ENCODE measurements at places on chromosomes 16 and 17.

DNA sequence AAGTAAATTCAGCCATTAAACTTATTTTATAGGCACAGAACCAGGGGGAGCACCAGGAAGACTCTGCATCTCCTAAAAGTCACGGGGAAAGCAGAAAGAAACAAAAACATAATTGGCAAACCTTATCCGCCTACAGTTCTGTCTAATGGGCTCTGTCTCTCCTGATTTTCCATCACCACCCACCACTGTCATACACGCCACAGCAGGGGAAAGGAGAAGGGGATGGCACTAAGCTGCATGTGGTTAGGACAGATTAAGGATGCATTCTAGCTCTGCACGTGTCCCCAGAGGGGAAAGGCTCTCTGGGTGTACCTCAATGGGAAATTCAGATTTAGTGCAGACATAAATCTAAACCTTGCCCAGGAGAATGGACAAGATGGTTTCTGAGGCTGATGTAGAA is 359.8 kb downstream of the TMEM114 start:
- DNase-seq: no peak

GRCh38 chr16:30368792-30369090 is 1.6 kb downstream of the TBC1D10B start:
- DNase-seq: no peak

GRCh38 chr16:84928679-84929420 is 82.5 kb downstream of the ZDHHC7 start:
- no peak for DNase-seq

GRCh38 chr16:84552135-84552534 is 47.7 kb upstream of the MEAK7 start:
- DNase-seq: no peak

DNA sequence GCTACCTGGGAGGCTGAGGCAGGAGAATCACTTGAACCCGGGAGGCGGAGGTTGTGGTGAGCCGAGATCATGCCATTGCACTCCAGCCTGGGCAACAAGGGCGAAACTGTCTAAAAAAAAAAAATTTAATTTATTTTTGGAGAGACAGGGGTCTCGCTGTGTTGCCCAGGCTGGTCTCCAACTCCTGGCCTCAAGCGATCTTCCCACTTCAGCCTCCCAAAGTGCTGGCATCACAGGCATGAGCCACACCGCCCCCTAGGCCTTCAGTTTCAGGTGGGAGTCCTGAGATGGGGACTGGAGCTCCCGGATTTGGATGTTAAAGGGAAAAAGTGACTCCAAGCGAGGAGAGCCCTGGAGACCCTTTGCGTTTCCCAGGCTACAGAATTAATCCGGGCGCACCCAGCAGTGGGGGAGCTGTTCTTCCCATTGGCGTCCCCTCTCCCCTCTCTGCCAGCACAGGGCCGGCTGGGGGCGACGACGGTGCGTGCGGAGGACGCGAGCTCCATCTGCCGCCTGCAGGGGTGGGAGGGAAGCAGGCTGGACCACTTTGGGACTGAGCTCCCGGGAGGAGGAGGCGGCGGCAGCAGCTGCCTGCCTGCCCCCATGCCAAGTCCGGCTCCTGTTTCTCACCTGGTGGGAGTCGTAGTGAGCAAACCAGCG is 49.3 kb upstream of the USP7 start:
- peak; percentile 74 for DNase-seq

- DNase-seq: no peak
Observed at GRCh38 chr16:27406511-27407128, 4.6 kb downstream of the IL21R start.

DNA sequence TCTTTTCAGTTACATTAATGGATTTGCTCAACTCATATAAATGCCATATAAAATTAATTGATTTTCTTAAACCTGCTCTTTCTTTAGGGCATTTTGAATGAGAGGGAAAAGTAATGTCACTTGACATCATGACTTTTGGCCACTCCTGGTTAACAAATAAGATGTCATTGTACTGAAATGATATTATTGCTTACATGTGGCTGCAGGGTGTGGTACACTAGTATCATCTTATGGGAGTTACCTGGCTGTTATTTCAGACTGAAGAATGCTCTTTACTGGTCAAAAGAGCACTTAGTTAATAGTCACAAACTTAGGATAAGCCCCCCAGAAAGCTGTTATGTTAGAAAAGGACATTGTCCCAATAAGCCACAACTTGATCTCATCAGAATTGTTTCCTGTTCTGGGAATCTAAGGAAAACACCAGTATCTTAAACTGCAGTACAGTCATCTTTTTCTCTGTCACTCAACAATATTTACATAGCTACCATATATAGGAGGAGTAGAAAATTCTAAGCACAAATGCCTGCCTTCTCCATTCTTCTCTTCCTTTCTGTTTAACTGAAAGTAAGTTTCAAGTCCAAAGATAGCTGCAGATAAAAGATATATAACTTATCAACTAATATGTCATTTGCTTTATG is 53.9 kb upstream of the MRC2 start:
- no peak for DNase-seq

Measured in NCI-H524 (cell line).